Skeletal muscle cell (primary cell): ENCODE measurements at places on chromosomes 7 and 10.

DNA sequence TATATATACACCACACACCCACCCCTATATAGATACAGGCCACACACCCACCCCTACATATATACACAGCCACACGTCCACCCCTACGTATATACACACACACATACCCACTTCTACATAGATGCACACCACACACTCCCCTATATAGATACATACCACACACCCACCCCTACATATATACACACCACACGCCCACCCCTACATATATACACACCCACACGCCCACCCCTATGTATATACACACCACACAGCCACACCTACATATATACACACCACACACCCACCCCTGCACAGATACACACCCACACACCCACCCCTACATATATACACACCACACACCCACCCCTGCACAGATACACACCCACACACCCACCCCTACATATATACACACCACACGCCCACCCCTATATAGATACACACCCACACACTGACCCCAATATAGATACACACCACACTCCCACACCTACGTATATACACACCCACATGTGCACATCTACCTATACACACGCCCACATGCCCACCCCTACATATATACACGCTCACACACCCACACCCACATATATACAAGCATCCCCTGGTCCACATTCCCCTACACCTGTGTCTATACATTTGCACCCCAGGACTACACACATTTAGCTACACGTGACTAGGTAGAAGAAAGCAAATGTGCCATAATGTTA lies 52.1 kb upstream of the UBE3C start:
- DNase-seq = no peak

GRCh38 chr7:77538281-77539212 lies 1.5 kb downstream of the PTPN12 start:
- peak; percentile 88 for DNase-seq

DNA sequence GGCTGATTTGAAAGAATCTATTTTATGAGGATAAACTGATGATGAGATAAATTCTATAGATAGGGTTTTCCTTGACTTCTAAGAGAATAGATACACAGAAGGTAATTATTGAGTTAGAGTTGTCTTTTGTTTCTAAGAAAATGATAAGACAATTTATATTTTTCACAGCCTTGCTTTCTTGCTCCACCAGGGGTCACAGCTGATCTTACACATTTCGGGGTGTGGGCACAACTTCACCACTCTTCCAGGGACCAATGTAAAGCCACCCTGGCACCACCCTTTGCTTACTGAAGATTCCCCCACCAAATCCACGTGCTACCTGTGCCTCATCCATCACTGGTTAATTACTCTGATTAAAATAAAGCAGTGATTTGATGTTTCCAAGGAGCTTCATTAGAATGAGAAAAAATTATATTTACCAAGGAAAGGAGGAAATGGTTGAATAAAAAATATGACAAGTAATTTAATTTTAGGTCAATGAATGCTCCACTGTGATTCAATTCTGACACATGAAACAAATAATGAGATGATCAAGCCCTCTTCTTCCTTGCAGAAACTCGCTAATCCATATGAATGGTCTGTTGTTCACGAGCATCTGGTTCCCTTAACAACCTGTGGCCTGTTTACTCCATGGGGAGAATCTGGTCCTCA lies 177.3 kb upstream of the TNS3 start:
- no peak for DNase-seq

DNA sequence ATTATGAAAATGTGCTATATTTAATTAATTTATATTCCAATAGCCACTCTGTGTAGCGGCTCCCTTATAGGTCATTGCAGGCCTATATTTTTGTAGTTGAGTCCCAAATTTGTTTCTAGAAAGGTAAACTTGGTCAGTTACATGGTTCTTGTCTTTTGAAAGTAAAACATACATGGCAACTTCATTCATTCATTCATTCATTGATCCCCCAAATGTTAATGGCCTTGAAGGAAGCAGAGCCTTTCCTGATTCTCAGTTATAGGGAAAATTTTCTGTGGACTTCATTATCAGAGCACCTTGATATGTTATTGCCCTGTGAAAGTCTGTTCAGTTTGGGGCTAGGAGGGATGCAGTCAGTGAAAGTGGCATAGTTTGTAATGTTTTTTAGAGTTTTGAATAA lies 2.9 kb downstream of the BLVRA start:
- DNase-seq = no peak

DNA sequence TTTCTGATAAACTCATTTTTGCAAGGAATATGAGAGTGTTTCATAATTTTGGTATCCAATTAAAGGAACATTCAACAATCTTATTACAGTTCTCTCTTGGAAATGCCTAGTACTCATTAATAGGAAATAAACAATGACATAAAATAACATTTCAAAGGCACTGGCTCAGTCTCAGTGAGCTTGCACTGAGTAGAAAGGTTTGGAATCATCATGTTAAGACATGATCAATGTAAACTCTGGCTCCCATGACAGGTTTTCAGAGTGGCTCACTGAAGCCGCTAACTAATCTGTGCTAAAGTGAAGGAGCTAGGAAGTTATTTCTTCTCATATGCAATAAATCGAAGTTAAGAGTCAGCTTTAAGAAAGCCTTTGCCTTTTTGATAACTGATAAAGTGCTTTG lies 203.3 kb upstream of the HGF start:
- no peak for DNase-seq

DNA sequence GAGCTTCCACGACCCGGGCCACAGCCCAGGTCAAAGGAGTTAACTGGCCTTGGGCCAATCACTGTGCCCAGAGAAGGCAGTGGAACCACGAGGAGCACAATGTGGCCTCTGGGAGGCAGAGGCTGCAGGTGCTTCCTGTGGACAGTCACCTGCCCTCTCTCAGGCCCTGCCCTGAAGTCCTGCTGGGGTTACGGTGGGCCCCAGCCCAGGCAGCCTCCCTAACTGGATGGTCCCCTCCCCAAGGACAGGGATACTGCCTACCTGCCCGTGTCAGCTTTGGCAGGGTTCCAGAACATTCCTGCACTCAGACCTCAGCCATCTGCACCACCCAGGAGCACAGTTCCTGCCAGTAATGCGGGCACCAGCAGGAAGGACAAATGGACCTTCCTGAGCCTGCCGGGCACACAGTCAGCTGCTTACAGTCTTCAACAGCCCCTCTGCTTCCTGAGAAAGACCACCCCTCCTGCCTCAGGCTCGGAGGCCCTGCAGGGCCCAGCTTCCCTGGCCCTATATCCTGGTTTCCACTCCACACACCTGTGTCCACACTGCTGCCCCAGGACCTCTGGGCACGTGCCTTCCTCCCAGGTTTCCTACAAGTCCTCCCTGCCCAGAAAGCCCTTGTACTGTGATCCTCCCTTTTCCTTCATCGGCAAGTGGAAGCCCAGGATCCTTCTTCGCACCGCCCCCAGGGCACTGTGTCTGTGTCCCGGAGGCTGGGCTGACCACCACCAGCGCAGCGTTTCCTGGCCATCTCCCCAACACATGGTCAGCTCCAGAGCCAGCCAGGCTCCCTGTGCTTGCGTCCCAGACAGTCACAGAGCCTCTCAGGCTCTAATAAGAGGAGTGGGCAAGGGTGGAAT lies 23.3 kb downstream of the WDR86 start:
- no peak for DNase-seq

GRCh38 chr10:89391907-89392756 lies at the start of gene IFIT1:
Gene IFIT1, plus strand, starts transcription at chr10:89392623. Its CDS starts 90 bp downstream, at chr10:89392713.
- peak; percentile 78 for DNase-seq

GRCh38 chr7:100384628-100385294 lies 11.5 kb downstream of the PILRA start:
- DNase-seq = no peak

GRCh38 chr7:127900732-127901685 lies 130.2 kb downstream of the LRRC4 start:
- no peak for DNase-seq

DNA sequence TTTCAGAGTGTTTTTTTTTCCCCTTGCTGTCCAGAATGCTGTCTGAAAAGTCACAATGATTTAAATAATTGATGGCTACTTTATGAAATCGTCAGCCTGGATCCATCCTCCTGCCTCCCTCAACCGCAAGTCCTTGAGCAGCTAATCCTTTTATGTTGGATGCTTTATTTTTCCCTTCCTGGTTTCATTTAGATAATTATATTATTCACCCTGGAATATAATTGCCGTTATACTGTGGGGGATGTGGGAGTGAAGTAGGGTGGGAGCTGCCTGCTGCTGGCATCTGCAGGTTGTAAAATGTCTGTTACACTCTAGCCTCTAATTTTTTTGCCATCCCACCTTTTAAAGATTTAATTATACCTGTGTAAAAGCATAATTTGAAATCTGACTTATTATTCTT lies 290.5 kb upstream of the LRGUK start:
- DNase-seq = no peak

- no peak for DNase-seq
Measured at GRCh38 chr10:98170249-98171117, 36.0 kb downstream of the R3HCC1L start.

DNA sequence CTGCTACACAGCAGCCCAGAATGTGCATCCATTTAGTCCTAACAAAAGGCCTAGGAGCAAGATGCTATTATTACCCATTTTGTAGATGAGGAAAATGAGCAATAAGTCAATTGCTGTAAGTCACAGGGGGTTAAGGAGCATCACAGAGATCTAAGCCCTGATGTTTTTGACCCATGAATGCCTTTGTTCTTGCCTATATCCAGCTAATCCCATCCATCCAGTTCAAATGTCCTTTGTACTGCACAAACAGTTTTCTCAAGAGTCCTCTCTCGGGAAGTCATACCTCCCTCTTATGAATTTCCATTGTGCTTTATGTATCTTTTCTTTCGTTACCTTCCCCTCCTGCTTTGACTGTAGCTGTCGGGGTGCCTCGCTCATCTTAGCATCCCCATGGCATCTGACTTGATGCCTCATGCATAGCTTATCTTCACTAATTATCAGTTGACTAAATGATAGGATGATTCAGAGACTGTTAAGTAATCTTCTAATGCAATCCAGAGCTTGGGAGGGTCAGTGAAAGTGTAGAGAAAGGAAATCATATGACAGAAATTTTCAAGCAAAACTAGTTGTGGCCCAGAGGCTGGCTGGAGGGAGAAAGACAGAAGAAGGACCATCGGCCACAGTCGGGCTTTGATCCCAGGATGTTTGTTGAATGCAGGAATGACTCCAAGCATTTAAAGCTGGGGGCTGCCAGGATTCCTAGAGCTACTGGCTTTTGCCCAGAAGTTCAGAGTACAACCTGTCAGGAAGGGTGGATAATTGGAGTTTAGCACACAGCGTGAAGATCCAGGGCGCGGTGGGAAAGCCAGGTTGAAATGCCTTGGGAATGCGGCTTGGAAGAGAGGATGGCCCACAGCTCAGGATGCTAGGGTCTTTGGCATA lies 23.5 kb downstream of the BLVRA start:
- DNase-seq = no peak

- DNase-seq = no peak
Measured at GRCh38 chr10:102553771-102554170, 50.0 kb downstream of the SUFU start.

DNA sequence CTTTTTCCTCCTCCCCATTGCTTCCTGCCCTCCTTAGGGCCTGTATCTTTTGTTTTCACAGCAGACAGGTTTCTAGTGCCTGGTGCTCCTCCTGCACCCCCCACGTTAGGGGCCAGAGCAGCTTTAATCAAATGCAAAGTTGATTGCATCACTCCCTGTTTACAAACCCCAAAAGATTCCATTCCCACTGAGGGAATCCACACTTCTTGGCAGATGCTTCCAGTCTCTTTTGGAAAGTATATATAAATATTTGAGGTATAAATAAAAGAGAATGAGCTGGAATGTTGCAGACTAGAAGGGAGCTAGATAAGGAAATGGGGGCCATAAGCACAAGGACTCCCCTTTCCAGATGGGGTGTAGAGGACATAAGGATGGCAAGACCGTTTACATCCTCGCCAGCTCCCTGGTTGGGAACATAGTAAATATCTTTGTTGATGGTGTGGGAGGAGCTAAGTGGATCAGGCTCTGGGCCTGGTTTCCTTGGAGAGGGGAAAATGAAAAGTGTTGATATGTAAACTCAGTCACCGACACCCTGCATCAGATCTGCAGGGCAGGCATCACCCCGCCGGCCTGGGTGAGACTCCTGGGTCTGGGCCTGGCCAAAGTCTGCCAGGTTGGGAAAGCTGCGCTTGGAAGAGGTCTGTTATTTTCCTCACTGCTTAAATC lies 6.2 kb downstream of the RARRES2 start:
- DNase-seq = no peak

GRCh38 chr7:25776744-25777123 lies 375.3 kb upstream of the NFE2L3 start:
- DNase-seq = no peak

- no peak for DNase-seq
Measured at GRCh38 chr7:143518521-143518920, 40.8 kb downstream of the TAS2R41 start.

DNA sequence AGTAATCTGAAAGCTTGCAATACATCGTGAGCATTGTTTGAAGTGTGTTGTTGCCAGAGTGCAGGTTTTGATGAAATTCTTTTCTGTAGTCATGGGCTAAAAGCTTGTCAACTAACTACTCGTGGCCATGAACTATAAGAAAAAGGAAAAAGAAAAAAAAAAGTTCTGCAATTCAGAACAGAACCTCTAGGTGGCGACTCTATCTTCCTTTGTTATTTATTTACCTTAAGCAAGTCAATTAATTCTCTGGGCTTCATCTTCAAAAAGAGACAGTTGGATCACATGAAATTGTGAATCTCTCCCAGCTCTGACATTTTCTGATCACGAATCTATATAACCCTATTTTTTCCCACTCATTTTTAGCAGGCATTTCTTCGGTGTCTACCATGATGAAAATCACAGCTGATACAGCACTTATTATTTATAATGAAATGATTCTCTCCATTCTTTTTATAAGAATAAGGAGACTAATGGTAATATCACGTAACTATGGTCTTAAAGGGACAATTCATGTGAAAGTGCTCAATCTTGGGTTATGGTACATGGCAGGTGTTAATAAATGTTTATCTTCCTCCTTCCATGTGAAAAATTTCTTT lies 18.8 kb downstream of the TMEM196 start:
- no peak for DNase-seq

DNA sequence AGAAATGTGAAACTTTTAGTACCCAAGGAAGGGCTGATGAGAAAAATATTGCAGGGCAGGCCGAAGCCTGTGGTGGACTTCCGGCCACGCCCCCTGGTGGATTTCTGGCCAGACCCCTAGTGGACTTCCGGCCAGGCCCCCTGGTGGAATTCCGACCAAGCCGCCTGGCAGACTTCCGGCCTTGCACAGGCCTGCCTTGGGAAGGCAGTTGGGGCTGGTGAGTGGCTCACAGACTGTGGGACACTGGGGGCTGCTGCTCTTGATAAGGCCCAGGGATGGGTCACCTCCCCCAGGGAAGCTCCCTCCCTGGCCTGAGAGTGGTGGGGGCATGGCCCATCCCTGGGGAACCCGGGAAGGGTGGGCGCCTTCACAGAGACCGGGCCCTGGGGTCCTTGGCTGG lies 116.4 kb upstream of the MKI67 start:
- no peak for DNase-seq
